ENCODE measurements at places on chromosomes 1 and 21. TPM values are rescaled to one million over a fixed set of nuclear protein-coding genes. Genes with fewer than 3 reads are reported as not detected.

- DNase-seq = no peak
Measured at GRCh38 chr1:9016455-9016854, 9.8 kb downstream of the SLC2A7 start.

DNA sequence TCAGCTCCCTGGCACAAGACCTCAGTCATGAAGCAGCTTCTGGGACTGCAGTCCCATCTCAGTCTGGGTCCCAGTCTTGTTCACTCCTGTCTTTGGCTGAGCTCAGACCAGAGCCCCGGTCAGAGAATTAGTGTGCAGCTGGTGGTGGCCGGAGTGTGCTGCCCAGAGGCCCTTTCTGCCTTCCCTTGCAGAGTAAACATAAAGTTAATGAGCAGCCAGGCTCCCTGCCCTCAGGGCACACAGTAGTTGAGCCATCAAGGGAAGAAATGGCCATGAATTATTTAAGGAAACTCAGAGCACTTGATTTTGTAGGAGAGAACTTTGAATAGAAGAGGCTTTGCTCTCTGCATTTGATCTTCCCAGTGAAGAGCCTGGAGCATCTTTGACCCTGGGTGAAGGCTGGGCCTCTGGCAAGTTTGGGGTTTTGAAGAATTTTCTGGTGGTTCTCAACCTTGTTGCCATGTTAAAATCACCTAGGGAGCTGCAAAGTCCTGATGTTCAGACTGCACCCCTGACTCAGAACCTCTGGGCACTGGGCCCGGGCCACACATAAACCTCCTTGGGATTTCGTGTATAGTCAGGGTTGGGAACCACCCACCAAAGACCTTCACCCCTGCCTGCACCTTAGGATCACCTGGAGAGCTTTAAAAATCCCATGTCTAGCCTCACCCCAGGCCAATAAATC is 26.4 kb upstream of the SELENON start:
- DNase-seq = no peak

GRCh38 chr1:206705726-206706297 is 21.1 kb downstream of the MAPKAPK2 start:
- no peak for DNase-seq

- DNase-seq = no peak
Measured at GRCh38 chr1:29282924-29283803, 46.8 kb downstream of the PTPRU start.

DNA sequence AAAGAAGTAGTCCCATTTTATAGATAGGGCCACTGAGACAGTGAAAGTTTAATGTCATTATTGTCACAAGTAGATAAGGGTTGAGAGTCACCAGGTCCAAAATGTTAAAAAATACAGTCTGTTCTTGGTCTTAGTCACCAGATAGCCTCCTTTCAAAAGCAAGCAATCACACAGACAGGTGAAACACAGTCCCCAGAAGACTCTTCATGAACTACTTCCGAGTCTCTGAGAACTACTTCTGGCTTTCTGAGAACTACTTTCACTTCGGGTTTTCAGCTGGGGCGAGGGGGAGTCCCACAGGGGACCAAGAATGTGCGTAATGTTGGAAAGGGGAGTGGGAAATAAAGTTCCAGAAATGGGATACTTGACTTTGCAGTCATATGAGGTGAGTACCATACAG is 143.2 kb downstream of the HHIPL2 start:
- no peak for DNase-seq

- DNase-seq = no peak
Measured at GRCh38 chr21:45834026-45834715, 147.4 kb upstream of the COL6A1 start.

Gene CMPK1
- total RNA-seq = 106 TPM

- peak; percentile 82 for DNase-seq
Measured at GRCh38 chr1:6026095-6026809, 19.4 kb upstream of the KCNAB2 start.

Gene C1orf226
- total RNA-seq = not detected

Gene CTBS
- 17.4 TPM for total RNA-seq

DNA sequence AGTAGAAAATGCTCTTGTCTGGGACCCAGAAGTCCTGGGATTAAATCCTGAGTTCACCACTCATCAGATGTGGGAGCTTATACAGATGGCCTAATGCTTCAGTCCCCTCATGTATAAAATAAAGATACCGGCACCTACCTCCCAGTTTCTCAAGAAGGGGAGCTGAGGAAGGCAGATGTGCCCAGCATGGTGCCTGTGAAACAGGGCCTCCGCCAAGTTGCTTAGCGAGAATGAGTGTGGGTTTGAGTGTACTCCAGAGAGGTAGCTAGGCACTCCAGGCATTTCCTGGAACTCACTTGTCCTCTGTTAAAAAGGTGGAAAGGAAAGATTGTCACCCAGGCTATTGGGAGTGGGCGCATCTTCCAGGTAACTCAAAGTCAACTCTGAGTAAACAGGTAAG is 37.8 kb downstream of the IER5 start:
- no peak for DNase-seq

Gene AK5
- 24.8 TPM for total RNA-seq

DNA sequence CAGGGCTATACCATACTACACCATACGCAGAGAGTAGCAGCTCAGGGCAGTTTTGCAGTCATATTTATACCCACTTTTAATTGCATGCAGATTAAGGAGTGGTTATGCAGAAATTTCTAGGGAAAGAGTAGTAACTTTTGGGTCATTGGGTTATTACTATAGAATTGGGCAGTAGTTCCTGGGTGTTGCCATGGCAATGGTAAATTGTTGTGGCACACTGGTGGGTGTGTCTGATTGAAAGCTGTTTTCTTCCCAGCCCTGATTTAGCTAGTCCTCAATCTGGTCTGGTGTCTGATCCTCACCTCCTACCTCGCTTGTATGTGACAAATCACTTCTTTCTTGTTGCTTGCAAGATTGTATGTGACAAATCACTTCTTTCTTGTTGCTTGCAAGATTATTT is 30.5 kb downstream of the CYP4A11 start:
- DNase-seq = no peak

GRCh38 chr21:23858878-23859277 is 1748.4 kb downstream of the MRPL39 start:
- no peak for DNase-seq

Gene TCHH
- total RNA-seq = not detected

DNA sequence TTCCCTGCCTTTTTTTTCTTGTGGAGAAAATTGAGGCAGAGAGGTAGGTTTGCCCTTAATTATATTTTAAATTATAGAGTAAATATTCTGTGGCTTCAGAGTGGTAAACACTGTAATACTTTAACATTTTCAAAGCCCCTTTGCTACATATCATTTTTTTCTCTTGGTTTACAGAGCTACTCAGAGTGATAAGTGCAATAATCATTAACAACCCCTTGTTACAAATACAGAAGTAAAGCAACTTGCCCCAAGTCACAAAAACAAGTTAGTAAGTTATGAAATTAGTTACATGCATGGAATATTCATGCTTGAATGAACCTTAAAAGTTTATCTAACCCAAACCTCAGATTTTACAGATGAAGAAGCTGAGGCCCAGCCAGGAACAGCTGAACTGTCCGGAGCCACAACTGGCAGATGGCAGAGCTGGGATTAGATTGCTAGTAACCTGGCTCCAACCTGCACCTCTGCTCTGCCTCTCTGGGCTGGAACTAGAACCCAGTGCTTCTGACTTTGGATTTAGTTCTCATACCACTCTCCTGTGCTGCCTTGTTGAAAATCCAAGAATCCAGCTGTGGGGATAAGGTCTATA is 48.7 kb downstream of the TNN start:
- no peak for DNase-seq

DNA sequence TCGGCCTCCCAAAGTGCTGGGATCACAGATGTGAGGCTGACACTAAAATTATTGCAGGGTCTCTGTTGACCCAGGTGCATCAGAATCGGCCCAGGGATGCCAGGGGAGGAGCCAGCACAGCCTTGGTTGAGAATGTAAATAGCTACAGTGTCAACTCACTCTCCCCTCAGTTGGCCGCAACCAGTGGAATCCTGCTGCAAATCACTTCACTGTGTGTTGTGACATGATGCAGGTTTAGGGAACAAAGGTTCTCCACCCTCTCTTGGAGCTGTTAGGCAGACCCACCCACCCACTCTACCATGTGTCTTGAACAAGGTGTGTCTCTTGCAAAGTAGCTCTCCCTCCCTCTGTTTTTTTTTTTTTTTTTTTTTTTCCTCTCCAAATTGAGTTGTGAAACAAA is 60.5 kb upstream of the SOD1 start:
- DNase-seq = no peak

- DNase-seq = no peak
Measured at GRCh38 chr21:8991088-8991907, 1530.1 kb upstream of the TPTE start.

Gene TSPAN1
- total RNA-seq = not detected

- DNase-seq = no peak
Measured at GRCh38 chr1:177948336-177948972, 21.4 kb downstream of the SEC16B start.

DNA sequence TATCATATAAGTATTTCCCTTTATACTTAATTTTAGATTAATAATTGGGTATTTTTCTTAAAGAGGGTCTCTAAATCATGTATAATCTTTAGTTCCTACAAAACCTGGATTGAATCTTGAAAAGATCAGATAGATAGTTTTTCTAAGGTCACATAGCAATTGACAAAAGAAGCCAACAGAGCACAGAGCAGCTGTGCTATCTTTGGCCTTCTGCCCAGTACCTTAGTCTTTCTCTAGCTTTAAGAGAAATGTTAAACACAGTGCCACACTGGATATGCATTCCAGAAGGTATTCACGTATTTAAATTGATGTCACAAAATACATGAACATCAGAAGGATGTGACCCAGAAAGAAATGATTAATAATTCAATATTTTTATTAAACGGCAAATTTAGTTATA is 86.8 kb downstream of the C21orf91 start:
- DNase-seq = no peak

- no peak for DNase-seq
Measured at GRCh38 chr1:178847396-178847849, 23.5 kb downstream of the ANGPTL1 start.

DNA sequence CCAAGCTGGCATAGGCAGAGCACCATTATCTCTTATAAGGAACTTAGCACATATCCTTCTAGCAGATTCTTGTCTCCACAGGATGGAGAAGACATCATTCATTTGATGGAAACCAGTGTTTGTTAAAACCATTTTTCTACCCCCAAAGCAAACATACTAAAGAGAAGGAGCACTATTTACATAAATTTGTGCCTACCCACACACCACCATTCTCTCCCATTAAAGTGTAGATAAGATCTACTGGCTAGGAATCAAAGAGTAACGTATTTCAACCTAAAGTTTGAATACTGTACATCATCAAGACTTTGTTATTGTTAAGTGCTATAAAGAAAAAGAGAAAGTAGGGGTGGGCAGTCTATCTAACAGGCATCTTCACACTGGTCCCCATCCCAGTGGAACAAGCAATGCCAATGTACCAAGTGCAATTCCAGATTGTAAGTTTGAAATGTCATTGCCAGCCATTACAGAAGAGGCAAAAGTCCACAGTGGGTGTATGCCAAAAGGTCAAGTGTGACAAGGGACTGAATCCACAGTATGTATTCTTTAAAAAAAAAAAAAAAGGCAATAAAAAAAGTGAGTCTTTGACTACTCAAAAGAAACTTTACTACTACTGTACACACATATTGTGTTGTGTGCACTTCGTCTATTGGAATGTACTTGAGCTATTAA is 18.8 kb downstream of the CCSAP start:
- no peak for DNase-seq

DNA sequence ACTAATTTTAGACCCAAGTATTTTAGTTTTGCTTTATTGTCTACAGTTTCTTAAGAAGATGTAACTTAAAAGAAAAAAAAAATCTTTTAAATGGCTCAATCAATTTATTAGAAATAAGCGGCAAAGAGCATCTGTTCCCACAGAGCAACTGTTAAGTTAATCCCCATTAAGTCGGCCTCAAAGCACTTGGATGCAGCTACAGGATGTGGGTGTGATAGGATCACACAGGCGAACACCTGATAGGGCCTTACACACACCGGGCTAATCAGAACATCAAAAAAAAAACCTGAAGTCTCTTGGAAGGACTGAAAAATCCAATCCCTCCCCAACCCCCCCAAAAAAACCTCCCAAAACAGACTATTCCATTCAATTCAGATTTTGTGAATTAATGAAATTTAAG is 23.0 kb downstream of the APP start:
- no peak for DNase-seq

DNA sequence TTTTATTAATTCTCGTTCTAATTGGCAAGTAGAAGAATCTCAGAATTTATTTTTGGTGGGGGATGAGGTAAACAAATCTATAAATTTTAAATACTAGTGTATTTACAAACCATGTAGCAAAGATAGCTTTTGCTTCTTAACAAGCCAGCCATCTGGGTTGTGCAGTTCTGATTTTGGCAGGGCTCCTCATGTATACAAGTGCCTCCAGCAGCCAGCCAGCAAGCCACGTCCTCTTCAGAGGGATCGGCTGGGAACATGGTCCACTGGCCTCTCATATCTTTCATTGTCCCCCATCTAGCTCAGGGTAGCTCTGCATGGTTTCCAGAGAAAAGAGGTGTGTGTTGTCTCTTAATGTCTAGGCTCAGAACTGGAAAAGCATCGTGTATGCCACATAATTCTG is 659.1 kb downstream of the MRPL39 start:
- DNase-seq = no peak

Gene STYXL2
- total RNA-seq = not detected

- DNase-seq = no peak
Measured at GRCh38 chr1:178946855-178947676, 76.2 kb upstream of the ANGPTL1 start.

- DNase-seq = no peak
Measured at GRCh38 chr1:225627304-225627947, 25.5 kb downstream of the ENAH start.

DNA sequence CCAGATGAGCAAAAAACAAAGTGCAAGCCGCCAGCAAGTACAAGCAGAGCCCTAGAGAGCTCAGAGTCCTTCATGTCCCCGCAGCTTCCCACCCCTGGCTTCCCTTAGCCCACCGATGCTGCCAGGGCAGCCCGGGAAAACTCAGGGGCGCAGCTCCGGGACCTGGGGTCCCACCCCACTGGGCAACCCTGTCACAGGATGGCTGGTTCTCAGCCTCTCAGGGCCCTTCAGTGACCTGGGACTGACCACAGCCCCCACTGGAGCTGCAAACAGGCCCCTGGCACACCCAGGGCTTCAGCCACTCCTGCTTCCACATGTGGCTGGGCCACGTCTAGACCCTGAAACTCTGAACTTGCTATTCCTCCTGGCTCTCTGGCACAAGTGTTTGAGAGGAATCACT is 49.5 kb downstream of the CHD5 start:
- no peak for DNase-seq

GRCh38 chr1:227315629-227316346 is 2.5 kb downstream of the CDC42BPA start:
- no peak for DNase-seq

Gene B4GALT2
- 1.9 TPM for total RNA-seq

DNA sequence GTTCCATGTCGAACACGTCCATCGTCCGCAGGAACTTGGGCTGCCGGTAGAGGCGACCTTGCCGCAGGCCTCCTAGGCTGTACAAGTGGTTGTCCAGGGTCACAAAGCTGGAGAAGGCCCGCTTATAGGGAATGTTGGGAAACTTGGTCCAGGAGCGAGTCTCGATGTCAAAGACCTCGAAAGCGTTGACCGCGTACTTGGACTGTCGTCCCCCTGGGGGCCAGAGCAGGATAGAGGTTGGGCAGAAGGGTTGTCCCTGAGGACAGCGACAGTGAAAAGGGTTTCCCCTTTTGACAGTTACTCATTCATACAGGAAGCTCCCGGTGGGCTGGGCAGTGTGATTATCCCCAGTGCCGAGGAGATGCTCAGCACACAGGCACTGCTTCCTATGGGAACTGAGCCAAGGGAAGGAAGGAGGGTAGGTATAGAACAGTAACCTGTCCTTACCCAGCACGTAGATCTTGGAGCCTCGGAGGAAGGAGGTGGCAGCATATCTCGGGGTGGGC is 17.5 kb downstream of the KLHDC8A start:
- DNase-seq = no peak

Gene TEDDM1
- total RNA-seq = not detected

- no peak for DNase-seq
Measured at GRCh38 chr21:9767592-9768375, 753.6 kb upstream of the TPTE start.

Measured in naive thymus-derived CD4-positive, alpha-beta T cell (primary cell).